Stimulated activated naive CD8-positive, alpha-beta T cell treated with anti-CD3 and anti-CD28 coated beads, Interleukin-15, Interleukin-2, amounts not matched to agents 100 U/mL and 50 U/mL, for 24 hours (primary cell): ENCODE measurements at places on chromosomes 3 and 15.

- no peak for DNase-seq
These were observed 993 bp downstream of the PLCL2 start for GRCh38 chr3:16885593-16886302.

GRCh38 chr3:99635348-99635747 is 3.0 kb upstream of the COL8A1 start:
- no peak for DNase-seq

- DNase-seq: no peak
These were observed 8.8 kb downstream of the RPL32 start for GRCh38 chr3:12832350-12833221.

DNA sequence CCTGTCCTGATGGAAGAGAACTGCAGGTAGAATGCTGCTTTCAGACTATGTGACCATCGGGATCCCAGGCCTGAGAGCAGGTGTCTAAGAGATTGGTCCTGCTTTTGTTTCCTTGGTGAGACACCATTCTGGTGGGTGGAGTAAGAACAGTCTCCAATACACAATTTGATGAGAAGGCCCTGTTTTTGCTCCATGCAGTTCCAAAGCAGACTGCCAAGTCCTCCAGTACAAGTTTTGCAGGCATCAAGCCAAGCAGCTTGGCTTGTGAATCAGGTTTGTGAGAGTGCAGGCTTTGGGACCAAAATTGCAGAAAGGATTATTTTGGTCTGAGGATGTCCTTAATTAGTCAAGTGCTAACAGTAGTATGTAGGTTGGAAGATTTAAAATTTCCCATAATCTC is 381.6 kb downstream of the FOXP1 start:
- no peak for DNase-seq

DNA sequence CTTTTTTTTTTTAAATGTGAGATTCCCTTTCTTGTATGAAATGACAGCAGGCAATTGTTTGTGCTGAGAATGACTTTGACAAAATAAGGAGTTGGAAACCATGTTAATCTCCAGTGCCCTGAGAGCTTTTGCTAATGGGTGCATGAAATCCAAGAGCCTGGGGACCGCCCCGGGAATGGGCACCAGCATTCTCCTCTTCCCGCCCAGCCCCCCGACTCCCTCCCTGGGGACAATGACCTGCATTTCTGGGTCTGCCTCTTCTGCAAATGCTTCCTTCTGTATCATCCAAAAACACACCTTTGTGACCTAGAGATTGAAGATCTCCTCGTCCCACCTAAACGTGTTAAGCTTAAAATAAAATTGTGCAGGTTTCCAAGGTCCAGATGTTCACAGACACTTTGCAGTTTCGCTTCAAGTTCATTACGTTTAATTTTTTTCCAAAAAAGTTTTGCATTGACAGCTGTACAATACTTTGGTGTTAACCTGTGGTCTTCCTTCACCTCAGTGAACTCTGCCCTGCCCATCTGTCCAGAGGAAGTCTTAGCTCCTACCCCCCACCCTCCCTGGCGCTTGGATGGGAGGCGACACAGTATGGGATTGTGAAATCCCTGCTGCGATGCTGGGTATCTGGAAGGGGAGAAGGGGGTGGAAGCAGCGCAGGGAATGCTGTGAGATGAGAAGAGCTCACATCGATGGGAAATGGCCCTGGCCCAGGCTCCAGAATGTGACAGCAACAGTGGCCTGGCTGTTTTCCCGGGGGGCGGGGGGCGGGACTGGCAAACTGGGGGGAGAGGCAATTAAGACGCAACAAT is 50.1 kb downstream of the TLE3 start:
- no peak for DNase-seq

DNA sequence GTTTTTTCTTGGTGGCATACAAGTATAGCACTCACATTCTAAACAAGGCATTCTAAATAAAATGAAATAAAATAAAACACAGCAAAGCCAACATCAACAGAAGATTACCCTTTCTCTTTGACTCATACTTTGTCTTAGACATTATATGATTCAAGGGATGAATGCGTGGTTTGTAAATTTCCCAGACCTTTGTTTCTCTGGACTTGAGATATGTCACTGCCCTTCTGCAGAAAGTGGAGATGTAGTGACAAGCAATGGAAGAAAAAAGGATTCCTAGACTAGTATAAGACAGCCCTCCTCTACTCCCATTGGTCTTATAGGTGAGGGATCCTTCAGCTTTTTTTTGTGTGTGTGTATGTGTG is 22.4 kb downstream of the NANOGP8 start:
- no peak for DNase-seq
